CD4-positive, alpha-beta T cell treated with Interleukin-10 for 1 hour (primary cell): ENCODE measurements at places on chromosomes 3 and 15.
A peak's percentile ranks its signal among the peaks of the same experiment; 100 is the strongest.

DNA sequence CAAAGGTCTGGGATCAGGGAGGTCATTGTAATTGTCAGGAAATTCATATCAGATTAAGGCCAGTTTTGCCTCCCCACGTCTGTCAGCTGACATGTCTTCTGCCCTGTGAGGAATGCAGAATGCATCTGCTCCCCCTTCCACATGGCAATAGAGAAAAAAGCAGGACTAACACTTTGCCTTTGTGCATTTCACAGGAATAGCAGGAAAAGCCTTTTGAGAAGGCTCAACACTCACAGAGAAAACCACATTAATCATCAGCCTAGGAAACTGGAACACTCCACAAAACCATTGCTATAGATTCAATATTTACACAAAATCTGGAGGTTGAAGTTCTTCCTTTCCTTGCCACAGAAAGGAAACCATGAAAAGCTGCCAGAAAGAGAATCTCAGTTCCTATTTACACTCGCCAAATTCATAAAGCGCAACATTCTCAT, 165.2 kb upstream of the HES1 start:
- DNase-seq: no peak

GRCh38 chr15:73752806-73753193, 351 bp downstream of the INSYN1 start:
- DNase-seq: no peak

- no peak for DNase-seq
Measured at GRCh38 chr3:177245250-177245649, 48.0 kb upstream of the TBL1XR1 start.

DNA sequence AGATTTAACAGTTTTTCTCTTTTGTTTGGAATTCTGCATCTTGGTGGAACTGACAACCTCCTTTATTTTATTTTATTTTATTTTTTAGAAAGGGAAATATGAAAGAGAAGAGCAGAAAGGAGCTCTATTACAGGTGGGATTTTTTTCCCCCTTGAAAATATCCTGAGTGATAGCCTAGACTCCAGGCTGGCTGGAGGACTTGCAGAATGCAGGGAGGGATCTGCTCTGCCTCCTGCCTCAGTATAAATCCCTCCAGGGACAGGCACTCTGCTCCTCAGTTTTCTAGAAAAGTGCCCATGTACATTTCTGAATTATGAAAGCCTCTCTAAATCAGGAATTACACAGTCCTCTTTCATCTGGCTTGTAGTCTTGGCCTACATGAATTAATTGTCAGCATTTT, 173.7 kb downstream of the TMEM108 start:
- DNase-seq: no peak

- no peak for DNase-seq
Measured at GRCh38 chr15:79778378-79778990, 118.3 kb downstream of the MTHFS start.

GRCh38 chr3:169505577-169506230, 157.8 kb downstream of the MECOM start:
- DNase-seq: no peak

GRCh38 chr15:66646799-66647198, 55.2 kb upstream of the SMAD6 start:
- no peak for DNase-seq

DNA sequence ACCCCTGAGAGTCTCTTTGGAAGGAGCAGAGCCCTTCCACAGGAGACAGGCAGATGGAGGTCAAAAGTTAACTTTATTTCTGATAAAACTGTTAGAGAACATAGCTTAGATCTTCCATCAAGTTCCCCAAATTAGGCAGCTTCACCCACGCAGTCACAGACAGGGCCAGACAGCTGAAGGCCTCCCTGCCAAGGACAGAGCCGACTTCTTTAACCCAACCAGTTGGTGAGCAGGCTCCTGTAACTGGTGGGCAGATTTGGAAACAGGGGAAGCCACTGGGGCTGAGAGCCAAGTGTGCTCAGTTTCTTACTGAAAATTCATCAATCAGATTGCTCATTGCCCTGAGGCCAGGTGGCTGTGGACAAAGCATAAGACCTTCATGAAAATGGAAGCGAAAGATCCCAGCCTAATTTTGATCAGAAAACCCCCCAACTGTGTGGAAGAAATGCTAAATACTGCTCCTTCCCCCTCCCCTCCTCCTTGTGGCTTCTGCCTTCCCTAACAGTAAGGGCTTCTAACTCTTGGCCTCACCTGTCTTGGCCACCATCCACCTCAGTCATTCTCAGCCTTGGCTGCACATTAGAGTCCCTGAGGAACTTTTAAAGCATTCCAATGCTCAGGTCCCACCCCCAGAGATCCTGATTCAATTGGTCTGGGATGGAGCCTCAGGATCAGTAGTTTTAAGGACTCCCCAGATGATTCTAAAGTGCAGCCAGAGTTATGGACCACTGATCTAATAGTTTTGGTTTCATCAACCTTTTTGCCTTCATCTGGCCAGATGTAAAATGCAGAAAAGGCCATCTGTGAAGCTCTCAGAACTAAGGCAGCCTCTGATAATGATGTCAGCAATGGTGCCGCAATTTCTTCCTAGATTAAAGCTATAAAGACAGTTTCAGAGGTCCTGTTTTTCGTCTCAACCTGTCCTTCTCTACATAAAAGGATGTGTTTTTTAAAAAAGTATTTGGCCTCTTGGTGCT, 11.5 kb downstream of the CLRN1 start:
- DNase-seq: no peak

DNA sequence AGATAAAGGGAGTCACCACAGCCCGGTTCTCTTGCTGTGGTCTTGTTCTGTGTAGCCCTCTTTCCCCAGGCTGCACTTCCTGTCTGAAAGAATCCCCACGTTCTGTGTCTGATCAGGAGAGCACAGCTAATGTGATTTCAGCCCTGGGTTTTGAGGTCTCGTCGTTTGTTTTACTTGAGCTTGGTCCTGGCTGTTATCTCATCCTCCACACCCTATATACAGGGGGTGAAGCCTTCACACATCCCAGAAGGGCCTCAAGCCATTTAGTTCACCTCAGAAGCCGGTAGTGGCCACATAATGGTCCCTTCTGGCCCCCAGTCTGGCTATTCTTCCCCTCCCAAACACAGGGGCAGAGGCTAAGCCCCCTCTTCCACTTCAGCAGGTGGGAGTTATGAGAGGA, 115.6 kb downstream of the PDE8A start:
- DNase-seq: no peak

- no peak for DNase-seq
Measured at GRCh38 chr3:68560728-68561127, 371.6 kb downstream of the TAFA4 start.

DNA sequence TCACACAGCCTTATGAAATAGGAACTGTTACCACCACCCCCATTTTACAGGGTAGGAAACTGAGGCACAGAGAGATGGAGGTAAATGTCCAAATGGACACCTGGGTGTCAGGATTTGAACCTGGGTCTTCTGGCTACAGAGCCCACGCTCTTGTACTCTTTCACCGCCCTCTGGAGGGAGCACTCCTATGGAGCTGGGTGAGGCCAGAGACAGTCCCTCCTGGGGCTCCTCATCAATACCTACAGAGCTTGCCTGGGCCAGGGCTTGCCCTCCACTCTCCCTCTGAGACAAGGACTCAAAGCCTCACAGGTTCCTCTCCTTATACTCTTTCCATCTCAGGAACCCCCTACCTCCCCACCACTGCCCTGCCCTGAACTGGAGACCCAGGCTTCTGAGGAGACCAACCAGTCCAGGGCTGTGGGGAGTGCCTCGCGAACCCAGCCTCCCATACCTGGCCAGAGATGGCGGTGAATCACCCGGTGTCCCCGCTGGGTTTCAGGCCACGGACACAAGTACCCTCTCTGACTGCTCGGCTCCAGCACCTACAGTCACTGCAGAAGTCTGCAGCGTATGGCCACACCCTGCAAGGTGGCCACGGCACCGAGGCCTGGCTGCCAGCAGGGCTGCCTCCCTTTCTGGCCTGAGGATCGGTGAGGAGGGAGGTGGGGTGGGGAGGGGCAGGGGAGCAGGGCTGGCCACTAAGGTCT, 22.1 kb upstream of the ATP2B2 start:
- DNase-seq: no peak

DNA sequence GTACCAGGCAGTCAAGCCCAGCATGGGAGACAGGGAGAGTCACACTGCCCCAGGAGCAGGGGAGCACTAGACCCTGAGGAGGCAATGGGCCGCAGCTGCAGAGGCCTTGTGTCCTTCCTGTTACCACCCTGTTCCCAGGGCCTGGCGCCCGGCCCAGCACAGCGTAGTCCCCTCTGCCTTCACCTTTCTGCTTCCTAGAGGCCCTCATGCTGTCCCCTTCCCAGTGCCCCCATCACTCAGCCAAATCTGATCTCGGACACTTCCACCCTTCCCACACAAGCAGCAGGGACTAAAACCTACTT, 6.9 kb upstream of the TBC1D2B start:
- no peak for DNase-seq

DNA sequence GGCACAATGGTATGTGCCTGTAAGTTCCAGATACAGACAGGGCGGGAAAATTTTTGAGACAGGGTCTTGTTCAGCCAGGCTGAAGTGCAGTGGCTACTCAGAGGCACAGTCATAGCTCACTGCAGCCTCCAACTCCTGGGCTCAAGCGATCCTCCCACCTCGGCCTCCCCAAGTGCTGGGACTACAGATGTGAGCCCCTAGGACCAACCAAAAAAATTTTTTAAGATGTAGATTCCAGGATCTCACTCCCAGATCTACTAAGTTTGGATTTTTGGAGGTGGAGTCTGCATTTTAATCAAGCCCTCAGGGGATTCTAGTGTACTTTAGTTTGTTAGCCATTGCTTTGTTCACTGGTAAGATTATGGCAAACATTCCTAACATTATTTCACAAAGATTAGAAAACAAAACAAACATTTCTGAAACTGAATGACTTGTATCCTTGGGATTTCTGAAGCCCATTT, 2.7 kb downstream of the LIPH start:
- no peak for DNase-seq

DNA sequence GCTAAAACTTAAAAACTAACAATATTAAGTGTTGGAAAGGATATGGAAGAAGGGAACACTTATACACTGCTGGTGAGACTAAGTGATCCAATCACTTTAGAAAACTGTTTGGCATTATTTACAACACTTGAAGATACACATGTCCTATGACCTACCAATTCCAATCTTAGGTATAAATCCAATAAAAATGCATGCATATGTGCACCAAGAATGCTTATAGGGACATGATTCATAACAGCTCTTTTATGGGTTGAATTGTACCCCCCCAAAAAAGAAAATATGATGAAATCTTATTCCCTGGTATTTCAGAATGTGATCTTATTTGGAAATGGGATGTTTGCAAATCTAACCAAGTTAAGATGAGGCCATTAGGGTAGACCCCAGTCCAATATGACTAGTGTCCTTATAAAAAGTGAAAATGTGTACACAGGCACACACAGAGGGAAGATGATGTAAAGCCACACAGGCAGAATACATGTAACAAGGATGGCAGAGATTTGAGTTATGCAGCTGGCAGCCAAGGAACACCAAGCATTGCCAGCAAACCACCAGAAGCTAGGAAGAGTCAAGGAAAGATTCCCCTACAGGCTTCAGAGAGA, 15.3 kb downstream of the CCR8 start:
- DNase-seq: no peak

DNA sequence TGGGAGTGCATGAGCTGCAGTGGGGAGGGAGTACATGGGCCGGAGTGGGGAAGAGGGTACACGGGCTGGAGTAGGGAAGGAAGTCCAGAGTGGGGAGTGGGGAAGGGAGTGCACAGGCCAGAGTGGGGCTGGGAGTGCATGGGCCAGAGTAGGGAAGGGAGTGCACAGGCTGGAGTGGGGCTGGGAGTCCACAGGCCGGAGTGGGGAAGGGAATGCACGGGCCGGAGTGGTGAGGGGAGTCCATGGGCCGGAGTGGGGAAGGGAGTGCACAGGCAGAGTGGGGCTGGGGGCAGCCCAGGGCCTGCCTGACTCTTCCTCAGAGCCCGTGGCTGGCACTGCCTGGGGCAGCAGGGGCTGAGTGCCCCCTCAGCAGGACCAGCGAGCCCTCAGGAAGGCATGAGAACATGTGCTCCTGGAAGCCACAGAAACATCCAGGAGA, 40.7 kb downstream of the KLF15 start:
- no peak for DNase-seq

DNA sequence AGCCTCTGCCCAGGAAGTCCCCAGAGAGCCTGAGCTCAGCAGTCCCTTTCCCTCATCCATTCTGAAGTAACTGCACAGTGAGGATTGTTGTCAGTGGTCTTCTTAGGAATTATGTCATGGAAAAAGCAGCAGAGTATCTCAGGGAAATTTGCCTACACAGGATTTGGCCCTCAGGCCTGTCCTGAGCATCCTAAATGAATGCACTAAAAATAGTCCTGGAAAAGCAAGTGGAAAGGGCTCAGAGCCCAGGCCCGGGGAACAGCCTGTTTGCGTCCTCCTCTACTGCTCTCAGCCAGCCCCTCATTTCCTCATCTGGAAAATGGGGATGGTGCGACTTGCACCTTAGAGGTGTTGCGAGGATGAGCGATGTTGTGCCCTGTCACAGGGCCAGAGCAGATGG, 21.6 kb downstream of the LYSMD4 start:
- DNase-seq: no peak

GRCh38 chr3:140284372-140284771, 349.4 kb downstream of the CLSTN2 start:
- no peak for DNase-seq

GRCh38 chr15:33547876-33548275, 237.1 kb downstream of the RYR3 start:
- peak; percentile 1 for DNase-seq

DNA sequence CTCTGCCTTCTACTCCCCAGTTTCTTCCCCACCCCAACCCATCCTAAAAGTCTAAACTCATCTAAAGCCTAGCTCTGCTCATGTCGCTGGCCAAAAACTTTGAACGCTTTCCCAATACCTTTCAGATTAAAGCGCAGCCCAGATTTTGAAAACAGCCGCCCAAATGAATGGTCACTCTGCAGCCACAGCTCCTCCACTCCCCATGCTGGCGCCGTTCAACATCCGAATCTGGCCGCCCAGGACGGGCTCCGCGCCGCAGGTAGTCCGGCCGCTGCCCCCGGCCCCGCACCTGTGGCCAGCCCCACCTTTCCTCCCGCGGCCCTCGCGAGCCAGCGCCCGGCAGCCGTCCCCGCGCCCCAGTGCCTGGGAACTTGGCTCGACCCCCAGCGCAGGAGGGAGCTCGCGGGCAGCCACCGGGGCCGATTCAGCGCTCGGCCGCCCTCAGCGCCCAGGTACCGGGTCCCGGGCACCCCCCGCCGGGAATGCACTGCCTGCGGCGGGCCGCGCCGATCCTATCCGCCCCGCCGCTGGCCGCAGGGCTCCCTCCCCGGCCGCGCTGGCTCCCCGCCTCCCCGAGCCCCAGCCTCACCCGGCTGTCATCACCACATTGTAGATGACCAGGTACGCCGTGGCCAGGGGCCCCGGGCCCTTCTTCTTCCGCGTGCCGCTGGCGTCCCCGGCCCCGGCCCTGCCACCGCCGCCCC, 417 bp downstream of the HACD2 start:
- no peak for DNase-seq

DNA sequence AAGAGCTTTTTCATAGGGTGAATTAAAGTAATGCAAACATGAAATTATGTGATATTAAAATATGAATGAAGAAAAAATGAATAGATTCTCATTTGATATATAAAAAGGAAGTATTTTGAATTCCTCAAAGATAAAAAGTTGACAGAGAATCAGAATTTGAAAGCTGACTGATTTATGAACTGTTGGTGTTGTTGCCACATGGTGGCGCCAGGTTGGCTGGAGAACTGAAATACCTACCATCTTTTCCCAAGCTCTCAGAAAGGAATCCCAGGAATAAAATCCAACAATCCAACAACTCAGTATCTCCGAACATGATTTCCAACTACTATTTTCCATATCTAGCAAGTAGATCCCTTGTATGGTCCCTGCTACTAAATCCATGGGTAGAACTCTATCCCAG, 3.1 kb downstream of the MYRIP start:
- no peak for DNase-seq

- no peak for DNase-seq
Measured at GRCh38 chr15:44034933-44035624, 160.0 kb downstream of the FRMD5 start.
